ENCODE measurements at places on chromosomes 11 and 22.

- DNase-seq = peak; percentile 32
Measured at GRCh38 chr11:72736452-72737069, 15.6 kb downstream of the ARAP1 start.

DNA sequence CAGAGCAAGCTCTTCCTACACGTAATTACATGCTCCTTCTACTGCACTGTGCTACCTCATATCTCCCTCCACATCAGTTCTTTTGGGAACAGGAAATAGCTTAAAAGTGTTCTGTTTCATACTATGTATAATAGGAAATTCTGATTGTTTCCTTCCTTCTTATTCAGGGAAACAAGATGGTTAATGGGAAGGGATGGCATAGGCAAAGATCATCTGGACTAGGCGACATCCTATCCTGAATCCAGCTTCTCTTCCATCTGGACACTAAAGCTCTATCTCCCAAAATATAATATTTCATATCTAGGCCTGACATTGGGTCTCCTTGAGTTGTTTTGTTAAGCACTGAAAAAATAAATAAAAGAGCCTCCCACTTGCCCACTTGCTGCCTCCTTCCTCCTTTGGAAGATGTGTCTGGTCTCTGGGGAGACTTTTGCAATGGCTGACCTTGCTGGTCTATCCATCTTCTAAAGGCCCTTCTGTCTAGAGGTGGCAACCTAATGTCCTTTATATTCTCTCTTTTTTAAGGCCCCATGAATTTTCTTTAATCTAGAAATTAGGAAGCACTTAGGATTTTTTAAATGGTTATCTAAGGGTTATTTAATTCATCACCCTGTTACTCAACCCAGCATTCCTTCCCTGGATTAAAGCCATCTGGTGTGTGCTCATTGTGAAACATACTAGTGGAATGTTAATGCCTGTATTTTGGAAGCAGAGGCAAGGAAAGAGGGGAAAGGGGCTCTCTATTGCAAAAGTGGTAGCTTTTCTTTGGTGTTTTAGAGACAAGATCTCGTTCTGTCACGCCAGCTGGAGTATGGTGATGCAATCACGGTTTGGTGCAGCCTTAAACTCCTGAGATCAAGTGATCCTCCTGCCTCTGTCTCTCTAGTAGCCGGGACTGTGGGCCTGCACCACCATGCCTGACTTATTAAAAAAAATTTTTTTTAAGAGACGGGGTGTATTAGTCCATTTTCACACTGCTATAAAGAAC lies 20.6 kb downstream of the CLMP start:
- DNase-seq = no peak

DNA sequence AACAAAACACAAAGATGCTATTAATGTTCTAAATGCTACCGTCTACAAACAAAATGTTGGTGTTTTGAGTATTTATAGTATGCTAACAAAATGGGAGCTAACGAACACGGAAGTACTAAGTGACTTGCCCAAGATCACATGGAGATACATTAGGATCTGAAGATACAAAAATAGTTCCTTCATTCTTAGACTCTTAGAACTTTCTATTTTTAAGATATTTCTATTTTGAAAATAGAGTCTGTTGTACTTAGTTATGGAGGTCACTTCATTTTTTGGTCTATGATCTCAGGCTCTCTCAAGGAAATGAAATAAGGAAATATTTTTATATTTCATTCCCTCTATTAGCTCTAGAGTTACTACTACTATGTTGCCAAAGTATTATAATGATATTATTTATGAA lies 64.2 kb downstream of the APOL5 start:
- no peak for DNase-seq

DNA sequence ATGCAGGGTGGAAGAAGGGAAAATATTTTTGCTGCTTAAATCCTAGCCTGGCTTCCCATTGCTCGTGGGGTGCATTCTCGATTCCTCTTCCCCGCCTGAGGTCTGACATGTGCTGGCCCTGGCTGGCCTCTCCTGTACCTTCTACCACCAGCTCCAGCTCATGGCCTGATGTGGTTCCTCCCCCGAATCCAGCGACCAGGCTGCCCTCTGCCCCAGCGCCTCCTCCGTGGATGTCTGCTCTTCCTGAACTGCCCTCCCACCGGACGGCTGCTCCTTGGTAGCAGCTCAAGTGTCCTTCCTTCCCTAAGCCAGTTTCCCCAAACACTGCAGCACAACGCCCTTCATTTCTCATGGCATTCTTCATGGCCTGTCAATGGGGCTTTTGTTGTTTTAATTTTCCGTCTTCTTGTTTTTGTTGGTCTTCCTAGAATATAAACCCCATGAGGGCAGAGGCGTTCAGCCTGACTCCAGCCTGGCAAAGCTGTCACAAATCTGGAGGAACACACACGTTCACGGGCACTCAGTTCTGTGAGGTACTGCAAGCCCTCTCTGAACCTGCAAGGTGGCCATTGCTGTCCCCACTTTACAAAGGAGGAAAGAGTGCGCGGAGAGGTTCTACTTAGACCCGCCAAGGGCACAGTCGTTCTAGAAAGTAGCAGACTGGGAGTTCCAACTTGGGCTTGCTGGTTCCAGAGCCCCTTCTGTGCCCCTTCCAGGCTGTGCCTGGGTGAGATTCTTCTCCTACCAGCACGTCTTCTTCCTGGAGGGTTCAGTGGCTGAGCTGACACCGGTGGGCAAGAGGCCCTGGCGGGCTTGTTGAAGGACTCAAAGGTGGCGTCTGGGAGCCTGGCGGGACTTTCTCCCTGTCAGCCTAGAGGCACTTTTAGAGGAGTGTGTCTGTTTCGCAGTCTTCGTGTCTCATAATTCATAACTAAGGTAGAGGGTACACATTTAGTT lies 953 bp upstream of the LRP5 start:
- DNase-seq = no peak

GRCh38 chr11:44955015-44955738 lies 4.5 kb upstream of the TP53I11 start:
- DNase-seq = no peak

DNA sequence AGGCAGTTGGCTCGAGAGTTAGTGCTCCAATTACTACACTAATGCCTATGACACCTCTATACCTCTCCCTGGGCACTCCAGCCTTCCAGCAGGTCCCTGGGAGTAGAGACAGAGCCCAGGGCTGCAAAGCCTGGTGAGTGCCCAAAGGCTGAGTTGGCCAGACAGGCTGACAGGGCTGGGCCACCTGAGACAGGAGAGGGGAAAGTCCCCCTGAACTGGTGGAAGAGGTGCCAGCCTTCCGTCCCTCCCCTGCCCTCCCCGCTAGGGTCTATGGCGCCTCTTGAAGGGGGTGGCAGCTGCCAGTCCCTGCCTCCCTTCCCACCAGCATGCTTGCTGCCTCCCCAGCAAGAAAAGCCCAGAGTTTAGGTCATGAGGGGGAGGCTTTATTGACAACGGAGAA lies 3.0 kb downstream of the KCNJ11 start:
- DNase-seq = no peak

- no peak for DNase-seq
Measured at GRCh38 chr11:117385906-117386305, 58.3 kb downstream of the CEP164 start.

DNA sequence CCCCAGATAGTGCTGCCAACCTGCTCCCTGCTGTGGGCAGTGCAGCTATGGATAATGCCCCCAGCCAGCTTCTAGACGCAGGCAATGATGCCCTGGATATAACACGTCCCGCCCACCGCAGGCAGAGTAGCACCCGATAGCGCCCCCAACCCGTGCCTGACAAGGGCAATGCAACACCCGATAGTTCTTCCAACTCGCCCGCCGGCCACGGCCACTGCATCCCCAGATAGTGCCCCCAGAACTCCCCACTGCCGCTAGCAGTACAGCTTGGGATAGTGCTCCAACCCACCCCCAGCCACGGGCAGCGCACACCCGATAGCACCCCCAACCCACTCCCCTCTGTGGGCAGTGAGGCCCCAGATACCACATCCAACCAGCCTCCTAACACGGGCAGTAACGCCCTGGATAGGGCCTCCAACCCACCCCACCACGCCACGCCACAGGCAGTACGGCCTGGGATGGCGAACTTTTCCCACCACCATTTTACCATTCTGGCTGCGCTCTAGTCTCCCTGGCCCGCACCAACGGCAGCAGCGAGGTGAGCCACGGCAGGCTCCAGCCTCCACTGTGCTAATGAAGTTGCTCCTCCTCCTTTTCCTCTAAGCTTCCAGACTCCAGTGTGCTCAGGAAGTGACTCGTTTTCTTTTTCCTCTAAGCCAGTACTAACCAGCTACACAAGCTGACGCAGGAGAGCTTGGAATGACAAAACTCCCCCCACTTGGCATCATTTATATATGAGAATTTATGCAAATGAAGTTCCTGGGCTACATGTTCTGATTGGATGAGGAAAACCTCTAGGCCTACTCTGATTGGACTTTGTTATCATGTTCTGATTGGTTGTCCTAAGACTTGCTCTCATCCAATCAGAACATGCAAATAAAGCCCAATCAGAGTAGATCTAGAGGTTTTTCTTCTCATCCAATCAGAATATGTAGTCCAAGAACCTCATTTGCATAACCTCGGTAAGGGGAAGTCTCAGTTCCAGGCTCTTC lies 3.0 kb upstream of the RFPL3 start:
- no peak for DNase-seq

GRCh38 chr11:8060146-8060719 lies 20.8 kb upstream of the TUB start:
- DNase-seq = no peak

DNA sequence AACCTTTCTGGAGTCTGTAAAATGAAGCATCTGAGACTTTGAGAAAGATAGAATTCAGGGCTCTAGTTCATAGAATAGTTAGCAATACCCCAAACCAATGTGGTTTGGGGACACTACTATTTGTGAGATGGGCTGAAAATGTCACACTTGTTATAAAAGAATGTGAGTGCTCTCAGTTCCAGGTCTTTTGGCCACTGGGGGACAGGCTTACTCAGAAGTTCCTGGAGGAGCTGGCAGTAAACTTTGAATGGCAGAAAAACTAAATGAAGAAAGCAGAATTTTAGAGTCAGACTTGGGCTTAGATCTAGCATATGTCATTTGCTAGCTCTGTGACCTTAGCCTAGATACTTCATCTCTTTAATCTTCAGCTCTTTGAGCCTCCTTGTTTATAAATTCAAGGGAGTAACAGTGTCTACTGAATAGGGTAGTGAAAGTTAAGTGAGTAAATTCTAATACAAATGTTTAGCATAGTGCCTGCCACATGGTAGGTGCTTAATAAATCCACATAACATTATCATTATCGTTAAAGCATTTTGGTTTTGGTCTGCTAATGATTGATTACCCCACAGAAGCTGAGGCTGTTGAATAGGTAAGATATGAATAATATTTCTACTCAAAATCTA lies 3.7 kb downstream of the LYVE1 start:
- DNase-seq = no peak

GRCh38 chr11:20003351-20003750 lies 156.9 kb downstream of the DBX1 start:
- DNase-seq = no peak

- DNase-seq = no peak
Measured at GRCh38 chr22:39528080-39528661, 4.4 kb downstream of the RPS19BP1 start.

GRCh38 chr11:2342557-2342956 lies 34.6 kb upstream of the CD81 start:
- no peak for DNase-seq

DNA sequence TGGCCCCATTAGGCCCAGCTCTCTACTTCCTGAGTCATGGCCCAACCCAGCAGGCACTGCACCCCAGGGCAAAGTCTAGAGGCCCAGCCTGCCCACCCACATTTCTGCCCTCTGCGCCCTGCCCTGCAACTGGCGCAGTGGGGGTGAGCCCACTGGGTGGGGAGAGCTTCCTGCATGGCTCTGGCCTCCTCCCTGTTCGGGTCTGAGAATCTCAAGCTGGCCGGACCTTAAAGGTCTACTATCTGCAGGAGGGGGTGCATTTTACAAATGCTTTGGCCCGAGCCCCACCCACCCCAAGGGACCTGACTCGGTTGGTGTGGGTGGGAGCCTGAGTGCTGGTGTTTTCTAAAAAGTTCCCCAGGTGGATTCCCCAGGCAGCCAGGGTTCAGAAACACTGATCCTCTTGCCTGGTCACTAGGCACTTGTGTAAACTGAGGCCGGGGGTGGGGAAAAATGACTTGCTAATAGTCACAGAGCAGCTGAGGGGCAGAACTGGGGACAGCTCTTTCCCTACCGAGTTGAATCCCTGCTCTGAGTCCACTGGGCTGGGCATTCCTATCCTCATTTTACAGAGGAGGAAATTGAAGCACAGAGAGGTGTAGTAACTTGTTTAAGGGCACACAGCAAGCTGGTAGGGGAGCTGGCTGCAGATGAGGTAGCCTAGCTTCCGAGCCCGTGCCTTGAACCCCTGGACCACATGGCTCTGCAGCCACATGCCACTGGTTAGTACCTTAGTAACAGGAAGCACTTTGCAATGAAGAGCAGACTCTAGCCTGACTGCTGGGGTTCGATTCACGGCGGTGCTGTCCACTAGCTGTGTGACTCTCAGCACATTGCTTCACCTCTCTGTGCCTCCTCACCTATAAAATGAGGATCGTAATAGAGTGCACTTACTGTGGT lies 36.3 kb downstream of the CD82 start:
- no peak for DNase-seq

DNA sequence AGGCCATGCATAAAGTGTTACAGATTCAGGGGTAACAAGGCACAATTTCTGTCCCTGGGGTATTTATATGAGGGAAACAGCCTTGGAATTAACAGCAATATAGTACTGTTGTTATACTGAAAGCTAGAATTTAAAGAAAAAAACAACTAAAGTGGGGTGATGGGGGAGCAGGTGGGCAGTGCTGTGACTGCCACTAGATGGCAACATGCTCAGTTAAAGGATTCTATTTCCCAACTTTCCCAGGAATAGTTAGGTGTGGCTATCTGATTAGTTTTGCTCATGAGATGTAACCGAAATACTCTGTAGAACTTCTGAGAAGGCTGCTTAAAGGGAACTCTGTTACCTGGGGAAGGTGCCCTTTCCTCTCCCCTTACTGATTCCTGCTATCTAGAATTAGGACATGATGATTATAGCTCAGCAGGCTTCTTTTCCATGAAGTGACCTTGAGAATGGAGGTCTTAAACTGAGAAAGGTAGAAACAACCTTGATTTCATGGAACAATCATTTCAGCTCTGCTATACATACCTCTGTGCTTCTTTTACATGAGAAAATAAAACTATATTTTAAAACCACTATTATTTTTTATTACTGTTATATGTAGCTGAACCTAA lies 102.6 kb downstream of the RELT start:
- no peak for DNase-seq

DNA sequence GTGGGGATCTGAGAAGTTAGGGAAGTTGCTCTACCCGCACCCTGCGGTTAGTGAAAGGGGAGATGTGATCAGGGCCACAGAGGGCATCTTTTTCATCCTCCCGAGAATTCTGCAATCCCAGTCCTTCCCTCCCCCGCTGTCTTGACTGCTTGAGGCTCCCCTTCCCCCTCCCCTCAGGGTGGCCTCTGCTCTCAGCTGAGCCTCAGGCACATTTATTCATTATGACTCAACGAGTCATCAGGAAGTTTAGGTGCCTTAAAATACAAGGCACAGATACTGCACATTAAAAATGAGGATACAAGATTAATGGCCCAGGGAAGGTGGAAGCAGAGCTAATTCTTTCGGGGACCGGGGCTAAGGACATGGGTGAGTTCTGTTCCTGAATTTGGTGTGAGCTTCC lies 104.0 kb downstream of the CACNA1I start:
- DNase-seq = no peak

Data from stimulated activated CD8-positive, alpha-beta memory T cell treated with anti-CD3 and anti-CD28 coated beads, Interleukin-2, amount 100 ng/mL, for 48 hours (primary cell).